Fibroblast of skin of scalp (primary cell): ENCODE measurements at places on chromosomes 3 and 15.

DNA sequence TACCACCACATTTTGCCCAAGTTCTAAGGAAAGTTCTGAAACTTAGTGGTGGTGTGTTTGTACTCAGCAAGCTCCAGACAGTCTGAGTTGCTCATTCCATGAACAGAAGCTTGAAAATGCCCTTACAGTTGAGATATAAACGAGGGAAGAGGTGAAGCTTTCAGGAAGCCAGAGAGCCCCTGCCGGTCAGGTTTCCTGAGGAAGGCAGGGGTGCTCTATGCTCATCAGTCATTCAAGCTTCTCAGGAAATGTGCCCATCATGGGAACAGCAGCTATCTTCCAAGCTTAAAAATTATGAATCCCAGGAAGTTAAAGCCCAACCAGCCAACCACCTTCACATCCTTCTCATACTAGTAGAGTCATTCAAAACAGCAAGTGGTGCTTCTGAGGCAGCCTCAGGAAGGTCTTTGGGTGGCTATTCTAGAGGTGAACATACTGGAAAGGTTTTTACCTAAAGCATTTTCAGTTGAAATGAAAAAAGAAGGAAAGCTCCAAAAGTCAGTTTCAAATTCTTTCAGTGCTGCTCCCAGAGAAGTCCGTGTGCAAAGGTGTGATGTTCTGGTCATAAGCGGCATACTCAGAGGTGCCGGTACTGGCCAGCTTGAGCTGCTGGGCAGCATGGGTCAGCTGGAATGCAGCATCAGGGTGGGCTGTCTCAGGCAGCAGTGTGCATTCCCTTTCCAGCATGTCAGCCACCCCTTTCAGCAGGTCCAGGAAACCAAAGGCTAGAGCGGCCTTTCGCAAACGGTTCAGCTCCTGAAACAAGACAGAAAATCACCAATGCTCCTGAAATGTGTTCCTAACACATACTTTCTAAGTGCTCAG, 31.8 kb downstream of the INTS14 start:
- DNase-seq: no peak

DNA sequence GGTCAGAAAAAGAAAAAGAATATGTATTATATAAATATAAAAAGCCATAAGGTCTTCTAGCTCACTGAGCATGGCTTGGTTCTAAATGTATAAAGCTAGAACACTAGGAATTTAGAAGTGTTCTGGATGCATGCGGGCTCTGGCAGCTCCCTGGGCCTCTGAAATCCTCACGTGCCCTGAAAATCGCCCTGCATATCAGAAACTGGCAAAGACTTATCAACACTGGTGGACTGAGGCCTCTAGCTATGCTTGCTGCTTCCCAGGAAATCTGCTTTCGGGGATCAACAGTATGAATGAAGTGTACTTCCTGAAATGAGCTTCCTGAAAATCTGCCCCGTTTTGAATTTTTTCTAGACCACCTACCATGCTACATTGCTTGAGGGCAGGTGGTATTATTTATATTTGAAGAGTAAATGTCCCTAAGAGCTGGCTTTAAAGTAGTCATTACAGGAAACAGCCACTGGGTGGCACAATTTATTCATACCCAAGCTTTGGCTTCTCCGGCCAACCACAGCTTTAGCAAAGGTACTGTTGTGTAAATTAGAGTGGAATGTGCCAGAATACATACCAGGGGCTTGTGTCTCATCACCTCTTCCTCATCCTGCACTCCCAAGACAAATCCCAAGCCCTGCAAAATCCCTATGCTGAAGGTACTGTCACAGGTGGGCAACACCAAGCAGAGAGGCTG, 17.7 kb downstream of the CRTAP start:
- peak; percentile 71 for DNase-seq

- no peak for DNase-seq
These were observed 12.3 kb upstream of the TLE3 start for GRCh38 chr15:70109978-70110377.

DNA sequence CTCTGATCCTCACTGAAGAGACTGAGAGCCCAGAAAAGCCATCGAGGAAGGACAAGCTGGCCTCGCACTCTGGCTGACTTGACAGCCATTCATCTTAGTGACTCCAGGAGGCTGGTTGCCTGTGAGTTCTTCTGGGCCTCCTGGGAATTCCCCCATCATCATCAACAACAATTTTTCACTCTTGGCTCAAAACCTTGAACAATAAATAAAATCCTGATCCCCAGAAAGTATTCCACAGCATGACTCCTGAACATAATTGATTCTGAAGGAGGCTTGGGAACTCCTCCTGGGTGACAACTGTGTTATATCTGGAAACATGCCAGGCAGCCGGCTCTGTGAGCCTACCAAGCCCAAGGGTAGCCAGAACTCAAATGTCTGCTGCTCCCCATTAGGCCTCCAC, 188.6 kb downstream of the SHQ1 start:
- peak; percentile 44 for DNase-seq

GRCh38 chr3:161585922-161586321, 89.3 kb downstream of the OTOL1 start:
- no peak for DNase-seq

- DNase-seq: peak; percentile 87
These were observed 14.2 kb downstream of the IQGAP1 start for GRCh38 chr15:90402223-90402622.

DNA sequence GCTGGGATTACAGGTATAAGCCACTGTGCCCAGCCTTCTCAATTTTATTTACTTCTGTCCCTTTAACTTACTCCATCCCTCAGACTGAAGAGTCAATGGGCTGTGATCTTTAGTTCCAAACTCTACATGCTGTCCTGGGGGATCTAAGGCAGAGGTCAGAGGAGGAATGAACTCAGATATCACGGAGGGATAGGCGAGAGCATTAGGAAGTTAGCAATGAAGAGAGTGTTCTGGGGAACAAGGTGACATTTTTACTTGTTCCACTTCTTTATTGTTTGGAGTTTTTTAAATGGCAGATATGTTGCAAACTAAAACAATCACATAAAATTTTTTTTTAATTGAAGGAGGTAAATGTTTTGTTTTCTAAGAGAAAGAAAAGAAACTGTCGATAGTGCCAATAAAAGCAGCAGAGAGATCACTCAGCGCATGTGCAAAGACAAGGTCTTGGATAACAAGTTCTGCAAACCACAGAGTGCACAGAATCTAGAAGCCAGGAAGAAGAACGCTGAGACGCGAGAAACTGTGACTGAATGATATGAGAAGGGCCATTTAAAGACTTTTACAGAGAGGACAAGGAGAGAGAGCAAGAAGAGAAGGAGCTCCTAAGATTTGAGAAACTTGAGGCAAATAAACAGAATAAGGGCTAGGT, 10.8 kb upstream of the CA12 start:
- DNase-seq: no peak

GRCh38 chr3:34077417-34078195, 279.2 kb downstream of the PDCD6IP start:
- DNase-seq: peak; percentile 17
